ENCODE measurements at places on chromosomes 2 and 18.
A peak's percentile ranks its signal among the peaks of the same experiment; 100 is the strongest.

DNA sequence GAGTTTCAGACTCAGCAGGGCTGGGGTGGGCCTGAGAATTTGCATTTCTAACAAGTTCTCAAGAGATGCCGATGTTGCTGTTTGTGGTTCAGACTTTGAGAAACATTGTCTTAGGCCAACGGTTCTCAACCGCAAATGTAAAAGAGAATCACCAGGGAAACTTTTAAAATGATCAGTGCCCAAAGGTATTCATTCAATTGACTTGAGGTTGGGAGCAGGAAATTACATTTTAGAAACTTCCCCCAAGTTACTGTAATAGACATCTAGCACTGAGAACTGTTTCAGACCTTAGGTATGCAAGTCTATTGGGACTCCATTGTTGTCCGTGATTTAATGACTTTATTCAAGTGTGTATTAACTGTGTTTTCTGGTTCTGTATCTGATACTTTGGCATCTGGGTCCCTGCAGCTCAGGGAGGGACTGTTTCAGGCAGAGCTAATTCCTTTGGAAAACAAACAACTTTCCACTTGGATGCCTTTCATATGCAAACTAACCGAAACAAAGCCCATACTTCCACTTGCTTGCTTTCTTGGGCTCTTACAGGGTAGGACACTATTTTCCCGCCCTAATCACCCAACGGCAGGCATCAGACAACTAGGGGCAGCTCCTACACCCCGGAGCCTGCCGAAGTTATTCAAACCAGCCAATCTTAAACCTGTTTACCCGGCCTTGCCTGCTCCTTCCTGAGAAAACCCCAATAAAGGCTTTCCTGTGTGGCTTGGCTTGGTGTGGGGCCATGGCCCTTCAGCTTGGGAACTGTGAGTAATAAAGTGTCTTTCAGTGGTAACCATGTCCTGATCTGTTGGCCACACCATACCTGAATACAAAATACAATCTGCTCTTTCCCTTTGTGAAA lies 97.6 kb downstream of the POLE4 start:
- DNase-seq, result no peak

GRCh38 chr2:37506407-37507050 lies 162.1 kb downstream of the QPCT start:
- DNase-seq, result peak; percentile 58

- no peak for DNase-seq
These were observed 11.4 kb downstream of the TMEM182 start for GRCh38 chr2:102773149-102773705.

GRCh38 chr18:67432806-67433205 lies 83.7 kb downstream of the DSEL start:
- DNase-seq, result no peak

- DNase-seq, result no peak
These were observed 6.8 kb upstream of the EHD3 start for GRCh38 chr2:31227110-31227509.

DNA sequence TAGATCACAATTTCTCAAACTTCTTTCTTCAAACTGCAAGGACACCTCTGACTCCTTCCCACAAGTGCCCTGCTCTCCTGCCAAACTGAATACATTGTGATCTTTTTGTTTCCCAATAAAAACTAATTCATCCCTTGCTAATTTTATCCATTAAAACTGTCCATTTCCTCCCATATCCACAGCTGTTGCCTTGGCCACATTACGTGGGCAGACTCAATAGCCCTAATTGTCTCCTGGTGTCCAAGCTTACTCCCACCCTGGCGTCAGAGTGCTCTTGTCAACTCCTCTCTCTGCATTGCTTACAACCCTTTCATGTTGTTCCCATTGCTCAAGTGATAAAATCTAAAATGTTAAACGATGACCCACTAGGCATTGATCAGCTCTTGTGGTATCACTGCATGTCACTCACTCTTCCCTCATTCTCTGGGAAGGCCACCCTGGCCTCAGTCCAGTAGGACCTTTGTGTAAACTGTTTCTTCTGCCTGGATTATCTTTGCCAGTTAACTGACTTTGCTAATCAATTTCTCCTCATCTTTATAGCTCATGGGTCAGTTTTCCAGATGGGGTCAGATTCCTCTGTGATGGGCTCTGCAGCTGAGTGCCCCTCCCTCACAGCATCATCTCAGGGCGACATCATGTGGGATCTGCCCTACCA lies 525.0 kb downstream of the SLC4A3 start:
- no peak for DNase-seq

DNA sequence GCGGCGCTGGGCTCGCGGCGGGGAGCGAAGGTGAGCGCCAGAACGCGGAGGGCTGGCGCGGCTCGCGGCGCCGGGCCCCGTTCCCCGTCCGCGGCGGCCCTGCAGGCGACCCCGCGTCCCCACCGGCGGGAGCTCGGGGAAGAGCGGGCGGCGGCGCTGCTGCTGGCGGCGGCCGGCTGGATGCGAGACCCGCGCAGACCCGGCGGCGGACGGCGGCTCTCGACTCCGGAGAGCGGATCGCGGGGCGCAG lies 213 bp downstream of the DOK6 start:
- DNase-seq, result no peak

GRCh38 chr2:102677244-102678215 lies 58.2 kb downstream of the SLC9A2 start:
- no peak for DNase-seq

DNA sequence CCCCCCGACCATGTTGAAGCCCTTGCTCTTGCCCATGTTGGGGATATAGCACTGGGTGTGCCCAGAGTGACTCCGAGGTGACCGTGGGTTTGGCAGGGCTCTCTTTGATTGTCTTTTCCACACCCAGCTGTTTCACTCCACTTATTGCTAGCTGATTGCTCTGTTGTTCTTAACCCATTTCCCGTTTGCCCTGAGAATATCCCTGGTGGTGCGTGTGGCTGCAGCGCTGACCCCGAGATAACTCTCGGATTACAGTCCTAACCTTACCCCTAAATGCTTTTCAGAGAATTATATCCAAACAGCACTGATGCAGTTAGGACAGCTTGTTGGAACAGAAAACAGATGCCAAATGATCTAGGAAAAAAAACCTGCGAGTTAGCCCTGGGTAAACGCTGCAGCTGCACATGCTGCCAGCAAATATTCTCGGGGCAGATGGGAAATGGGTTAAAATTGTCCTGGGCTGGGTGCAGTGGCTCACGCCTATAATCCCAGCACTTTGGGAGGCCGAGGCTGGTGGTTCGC lies 34.3 kb upstream of the SNORC start:
- no peak for DNase-seq

GRCh38 chr18:58525517-58525916 lies 103.4 kb downstream of the ALPK2 start:
- DNase-seq, result peak; percentile 41

- DNase-seq, result no peak
These were observed 47.6 kb downstream of the PDE1A start for GRCh38 chr2:182379241-182379640.

DNA sequence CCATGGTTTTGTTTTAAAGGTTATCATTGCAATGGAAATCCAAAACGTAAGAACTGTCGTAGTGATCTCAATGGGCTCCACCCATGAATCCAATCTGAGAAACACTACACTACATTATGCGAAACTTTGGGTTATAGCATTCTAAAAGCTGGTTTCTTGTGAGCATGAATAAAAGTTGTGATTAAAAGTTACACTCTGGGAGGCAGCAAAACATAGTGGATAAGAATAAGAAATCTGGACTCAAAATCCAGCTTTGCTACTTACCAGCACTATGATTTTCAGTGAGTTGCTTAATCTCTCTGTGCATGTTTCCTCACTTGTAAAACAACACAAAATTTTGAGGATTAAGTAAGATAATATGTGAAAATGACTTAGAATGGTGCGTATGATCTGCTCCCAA lies 25.7 kb upstream of the THOC1 start:
- no peak for DNase-seq

- DNase-seq, result no peak
These were observed 99.4 kb downstream of the ZNF516 start for GRCh38 chr18:76395609-76396008.

DNA sequence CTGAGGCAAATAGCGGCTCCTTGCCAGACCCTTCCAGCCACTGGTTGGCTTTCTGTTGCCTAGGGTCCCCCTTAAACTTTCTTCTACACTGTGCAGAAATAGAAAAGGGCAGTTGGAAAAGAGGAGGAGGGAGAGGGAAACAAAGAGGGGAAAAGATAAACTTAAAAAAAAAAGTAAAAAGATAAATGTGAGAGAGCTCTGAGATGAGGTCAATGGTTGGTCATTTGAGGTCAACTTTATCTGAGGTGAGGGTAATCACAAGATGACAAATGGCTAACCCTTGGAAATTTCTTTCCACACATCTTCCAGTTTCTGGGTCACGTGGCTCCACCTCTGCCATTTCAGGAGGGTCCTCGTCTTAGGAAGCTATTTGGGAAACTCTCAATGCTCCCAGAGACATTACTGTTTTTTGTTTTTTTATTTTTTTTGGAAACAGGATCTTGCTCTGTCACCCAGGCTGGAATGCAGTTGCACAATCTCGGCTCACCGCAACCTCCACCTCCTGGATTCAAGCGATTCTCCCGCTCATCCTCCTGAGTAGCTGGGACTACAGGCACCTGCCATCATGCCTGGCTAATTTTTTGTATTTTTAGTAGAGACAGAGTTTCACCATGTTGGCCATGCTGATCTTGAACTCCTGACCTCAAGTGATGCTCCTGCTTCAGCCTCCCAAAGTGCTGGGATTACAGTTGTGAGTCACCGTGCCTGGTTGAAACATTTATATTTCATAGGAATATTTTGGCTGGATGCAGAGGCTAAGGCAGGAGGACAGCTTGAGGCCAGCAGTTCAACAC lies 199.9 kb downstream of the TGIF1 start:
- DNase-seq, result peak; percentile 73

DNA sequence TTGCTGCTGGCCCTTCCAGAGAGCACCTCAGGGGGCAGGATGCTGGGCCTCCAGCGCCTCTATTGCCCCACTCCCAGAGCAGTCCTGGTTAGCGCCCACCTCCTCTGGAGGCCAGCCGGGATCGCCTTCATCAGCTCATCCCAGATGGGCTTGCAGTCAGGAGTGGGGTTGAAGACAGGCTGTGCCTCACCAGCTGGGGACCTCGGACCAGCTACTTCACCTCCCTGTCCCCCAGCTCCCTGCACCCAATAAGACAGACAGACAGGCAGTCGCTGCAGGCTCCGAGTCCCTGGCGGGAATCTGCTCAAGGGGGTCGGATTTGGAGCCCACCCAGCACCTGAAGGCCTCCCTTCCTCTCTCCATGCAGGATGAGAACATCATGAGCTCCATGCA lies 18.9 kb upstream of the FAHD2A start:
- peak; percentile 35 for DNase-seq

GRCh38 chr18:7941533-7941932 lies 374.4 kb downstream of the PTPRM start:
- no peak for DNase-seq

DNA sequence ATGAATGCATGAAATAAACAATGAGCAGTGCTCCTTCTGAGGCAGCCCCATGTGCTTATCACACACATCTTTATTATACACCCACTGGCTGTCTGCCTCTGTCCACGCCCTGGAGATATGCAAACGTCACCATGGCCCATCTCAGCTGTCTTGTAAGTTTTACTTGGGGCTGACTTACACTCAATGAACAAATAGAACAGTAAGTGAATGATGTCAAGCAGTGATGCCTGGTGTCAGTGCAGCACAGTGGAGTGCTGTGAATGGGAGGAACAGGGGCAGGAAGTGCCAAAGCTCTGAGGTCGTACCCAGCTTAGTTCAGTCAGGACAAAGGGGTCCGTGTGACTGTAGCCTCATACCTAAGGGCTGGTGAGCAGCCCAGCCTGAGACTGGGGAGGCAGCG lies 659.5 kb upstream of the HS6ST1 start:
- peak; percentile 94 for DNase-seq

- DNase-seq, result no peak
These were observed 40.6 kb upstream of the HDAC4 start for GRCh38 chr2:239441261-239442078.

- no peak for DNase-seq
These were observed 19.1 kb downstream of the RTP5 start for GRCh38 chr2:241888641-241889040.

GRCh38 chr2:54396107-54396506 lies 60.0 kb upstream of the SPTBN1 start:
- no peak for DNase-seq

GRCh38 chr18:35489913-35490490 lies 7.8 kb downstream of the INO80C start:
- no peak for DNase-seq

DNA sequence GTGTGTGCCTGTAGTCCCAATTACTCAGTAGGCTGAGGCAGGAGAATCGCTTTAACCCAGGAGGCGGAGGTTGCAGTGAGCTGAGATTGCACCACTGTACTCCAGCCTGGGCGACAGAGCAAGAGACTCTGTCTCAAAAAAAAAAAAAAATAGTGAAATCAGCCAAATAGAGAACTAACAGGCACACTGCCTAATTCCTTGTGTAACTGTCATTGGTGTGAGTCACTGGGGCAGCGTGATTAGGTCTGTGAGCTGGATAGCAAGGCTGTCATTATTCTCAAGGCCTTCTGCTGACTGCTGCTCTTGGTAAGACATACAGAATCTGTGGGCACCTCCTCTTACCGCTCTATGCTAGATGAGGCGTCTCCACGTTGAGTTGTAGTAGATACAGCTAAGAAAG lies 270.3 kb downstream of the NEDD4L start:
- peak; percentile 93 for DNase-seq

GRCh38 chr18:47772374-47773248 lies 157.8 kb downstream of the SMAD2 start:
- DNase-seq, result peak; percentile 89

- DNase-seq, result no peak
These were observed 58.4 kb downstream of the ATOH8 start for GRCh38 chr2:85812094-85812735.

GRCh38 chr18:2326999-2327398 lies 244.3 kb downstream of the METTL4 start:
- DNase-seq, result no peak

DNA sequence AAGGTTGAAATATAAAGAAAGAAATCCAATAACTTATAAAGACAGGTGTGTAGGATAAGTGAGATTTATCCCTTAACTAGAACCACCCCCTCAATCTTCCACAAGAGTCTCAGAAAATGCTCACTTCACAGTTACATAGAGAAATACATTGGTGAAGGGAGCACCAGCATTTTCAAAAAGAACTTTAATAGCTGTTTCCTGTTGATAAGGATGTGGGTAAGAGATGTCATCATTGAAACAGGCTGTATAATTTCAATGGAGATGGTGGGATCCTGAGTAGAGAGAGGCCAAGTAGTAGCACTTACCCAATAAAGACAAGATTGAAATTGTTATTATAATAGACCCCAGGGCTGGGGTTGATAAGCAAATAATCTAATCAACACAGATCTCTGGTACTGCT lies 162.2 kb upstream of the TACR1 start:
- DNase-seq, result no peak

Measured in islet precursor cell (in vitro differentiated cells).